ENCODE measurements at places on chromosomes 5 and 9.
A peak's percentile ranks its signal among the peaks of the same experiment; 100 is the strongest.

DNA sequence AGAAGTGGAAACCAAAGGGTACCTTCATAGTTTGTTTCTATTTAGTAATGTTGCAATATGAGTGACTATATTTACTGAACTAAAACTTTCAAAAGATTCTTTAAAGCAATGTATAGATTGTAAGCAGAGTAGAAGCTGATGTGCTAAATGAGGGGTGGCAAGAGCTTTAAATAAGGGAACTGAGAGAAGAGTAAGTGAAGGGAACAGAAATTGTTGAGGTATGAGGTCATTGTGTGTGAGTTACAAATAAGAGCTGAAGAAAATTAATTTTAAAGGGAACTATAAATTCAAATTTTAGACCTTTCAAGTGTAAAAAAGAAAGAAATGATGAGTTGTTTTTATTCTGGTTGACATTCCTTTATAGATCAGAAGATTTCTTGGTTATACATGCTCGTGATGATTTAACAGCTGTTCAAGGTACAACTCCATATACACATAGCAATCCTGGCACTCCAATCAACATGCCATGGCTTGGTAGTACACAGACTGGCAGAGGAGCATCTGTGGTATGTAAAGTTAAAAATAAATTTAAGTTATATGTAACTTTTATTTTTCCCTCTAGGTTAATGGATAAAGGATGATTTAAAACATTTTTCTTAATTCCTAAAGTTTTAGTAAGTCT is 135.1 kb upstream of the TNFAIP8 start:
- peak; percentile 46 for DNase-seq

DNA sequence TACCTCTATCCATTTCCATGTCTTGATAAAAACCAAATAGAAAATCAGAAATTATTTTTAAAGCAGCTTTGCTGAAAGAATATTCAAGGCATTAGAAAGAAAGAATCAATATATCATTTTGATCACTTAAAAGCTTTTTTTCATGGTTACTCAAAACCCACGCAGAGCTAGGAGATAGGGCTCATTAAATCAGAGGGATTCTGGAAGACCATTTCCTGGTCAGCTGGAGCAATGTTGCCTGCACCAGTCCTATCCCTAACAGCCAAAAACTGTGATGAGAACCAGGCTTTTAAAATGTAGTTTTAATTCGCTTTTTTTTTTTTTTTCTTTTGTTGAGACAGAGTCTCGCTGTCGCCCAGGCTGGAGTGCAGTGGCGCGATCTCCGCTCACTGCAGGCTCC is 72.3 kb downstream of the ARSB start:
- no peak for DNase-seq

DNA sequence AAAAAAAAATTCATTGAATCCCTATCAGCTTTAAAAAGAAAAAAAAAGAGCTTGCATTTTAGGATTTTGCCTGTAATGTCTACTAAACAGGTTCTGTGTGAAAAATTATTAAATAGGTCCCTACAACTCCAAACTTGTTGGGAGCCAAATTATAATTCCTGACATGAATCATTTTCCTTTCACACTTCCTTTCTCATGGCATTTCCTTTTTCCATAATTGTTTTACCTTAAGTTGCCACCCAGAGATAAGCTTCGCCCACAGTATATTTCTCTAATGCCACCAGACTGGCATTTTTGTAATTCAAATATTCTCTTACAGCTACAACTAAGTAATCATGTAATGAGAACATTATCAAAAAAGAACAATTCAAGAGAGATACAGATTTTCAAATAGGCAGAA is 348.8 kb downstream of the EFNA5 start:
- DNase-seq: no peak

DNA sequence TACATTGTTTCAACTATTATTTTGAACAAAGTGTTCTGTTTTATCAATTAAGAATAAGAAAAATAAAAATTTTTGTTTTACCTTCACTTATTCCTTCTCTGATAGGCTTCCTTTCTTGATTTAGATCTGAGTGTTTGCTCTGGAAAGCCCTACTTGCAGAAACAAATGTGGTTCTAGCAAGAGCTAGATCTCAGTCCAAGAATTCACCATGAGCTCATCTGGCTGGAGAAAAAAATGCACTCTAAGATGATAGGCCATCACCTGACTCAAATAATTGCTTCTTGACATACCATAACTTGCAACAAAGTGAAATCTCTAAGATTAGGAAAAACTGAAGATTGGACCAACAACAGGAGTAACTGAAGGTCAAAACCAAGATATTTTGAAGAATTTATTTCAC is 6.3 kb upstream of the RLN2 start:
- no peak for DNase-seq

- no peak for DNase-seq
These were observed 103.3 kb upstream of the ZNF608 start for GRCh38 chr5:124849774-124850173.

DNA sequence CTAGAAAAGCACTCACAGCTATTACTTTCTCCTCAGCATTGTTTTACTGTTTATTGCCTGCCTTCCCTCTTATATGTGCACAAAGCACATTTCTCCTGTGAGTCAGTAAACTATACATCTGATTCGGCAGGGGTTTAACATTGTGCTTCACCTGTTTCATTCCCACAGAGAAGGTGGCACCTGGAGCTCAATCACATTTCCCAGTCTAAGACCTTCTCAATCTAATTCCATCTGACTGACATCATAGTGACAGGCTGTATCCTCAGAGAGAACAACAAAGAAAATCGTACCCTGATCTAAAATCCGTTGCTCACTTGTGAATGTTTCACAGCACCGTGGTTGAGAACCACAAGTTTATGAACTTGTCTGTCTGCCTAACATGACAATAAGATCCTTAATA is 92.4 kb upstream of the CAST start:
- no peak for DNase-seq

- DNase-seq: no peak
These were observed 36.5 kb downstream of the FOXI1 start for GRCh38 chr5:170142196-170142595.

DNA sequence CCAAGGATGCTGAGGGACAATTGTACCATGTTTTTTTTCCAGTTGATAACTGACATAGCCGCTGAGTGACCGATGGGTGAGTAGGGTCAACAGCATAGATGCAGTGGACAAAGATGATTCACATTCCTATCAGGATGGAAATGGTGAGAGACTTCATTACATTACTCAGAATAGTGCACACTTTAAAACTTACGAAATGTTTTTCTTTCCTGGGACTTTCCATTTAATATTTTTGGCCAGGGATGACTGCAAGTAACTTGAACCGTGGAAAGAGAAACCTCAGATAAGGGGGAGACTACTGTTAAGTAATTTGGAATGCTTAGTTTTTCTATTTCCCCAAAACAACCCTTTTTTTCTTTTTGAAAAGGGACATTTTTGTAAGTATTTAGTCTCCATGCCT is 3.0 kb upstream of the TUSC1 start:
- no peak for DNase-seq

DNA sequence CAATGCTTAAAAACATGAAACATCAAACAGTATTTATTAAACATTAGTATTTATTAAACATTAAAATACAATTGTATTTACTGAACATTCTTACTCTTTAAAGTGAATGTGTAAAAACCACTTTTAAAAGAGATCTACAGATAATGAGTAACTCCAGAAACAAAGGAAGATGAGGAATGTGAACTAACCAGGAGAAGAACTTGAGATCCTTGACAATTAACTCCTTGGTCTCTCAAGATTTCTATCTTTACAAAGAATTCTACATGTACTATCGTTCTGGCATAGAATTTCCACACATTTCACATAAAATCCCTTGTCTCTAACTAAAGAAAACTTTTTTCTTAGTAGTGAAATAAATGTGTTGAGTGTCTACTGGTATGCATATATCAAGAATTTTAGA is 28.7 kb upstream of the IFNE start:
- DNase-seq: no peak

Measured in GM10248 (cell line).